Thoracic aorta (tissue), 2 donors: ENCODE measurements at places on chromosomes 11 and 22. TPM values are rescaled to one million over a fixed set of nuclear protein-coding genes. Genes with fewer than 3 reads are reported as not detected.
A peak's percentile ranks its signal among the peaks of the same experiment; 100 is the strongest.

DNA sequence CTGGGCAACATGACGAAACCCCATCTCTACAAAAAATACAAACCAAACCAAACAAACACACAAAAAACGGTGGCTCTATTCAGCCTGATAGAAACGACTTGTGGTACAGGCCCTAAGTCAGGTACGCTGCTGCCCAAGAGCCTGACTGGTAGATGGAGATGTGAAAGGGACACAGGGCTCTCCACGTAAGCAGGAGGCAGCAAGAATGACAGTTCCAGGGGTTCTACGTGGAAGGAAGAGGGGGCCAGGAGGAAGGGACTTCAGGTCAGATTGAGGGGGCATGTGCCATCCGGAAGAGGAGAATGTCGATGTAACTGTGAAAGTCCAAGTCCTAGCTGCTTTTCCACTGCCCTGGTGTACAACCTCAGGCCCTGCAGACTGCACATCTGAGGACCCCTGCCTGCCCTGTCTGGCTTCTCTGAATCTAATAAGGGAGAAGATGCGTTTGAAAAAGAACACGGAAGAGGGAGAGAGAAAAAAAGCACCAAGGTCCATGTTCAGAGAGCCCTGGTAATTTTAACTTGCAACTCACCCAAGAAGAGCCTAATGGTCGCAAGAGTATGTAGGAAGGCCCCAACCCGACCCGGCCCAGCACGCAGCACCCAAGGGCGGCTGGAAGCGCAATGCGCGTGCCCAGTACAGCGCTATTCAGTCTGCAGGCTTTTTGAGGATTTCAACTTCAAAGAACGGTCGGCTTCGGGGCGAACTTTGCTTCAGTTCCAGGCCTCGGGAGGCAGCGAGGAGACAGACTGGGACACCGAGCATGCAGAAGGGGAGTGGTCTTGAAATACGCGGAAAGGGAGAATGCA lies 909 bp upstream of the ZNRD2 start:
- no peak for DNase-seq

- no peak for DNase-seq
These were observed at the start of gene TPST2 for GRCh38 chr22:26589845-26590736. Gene TPST2 (minus strand): TSS chr22:26590132. CDS start chr22:26541630, 48,502 bp downstream.

- peak; percentile 60 for DNase-seq
These were observed at the start of gene ZC3H12C for GRCh38 chr11:110092515-110093406. Gene ZC3H12C (plus strand): TSS chr11:110093392. CDS start chr11:110093412, 20 bp downstream.

GRCh38 chr11:35289821-35290220 lies 129.5 kb downstream of the SLC1A2 start:
- no peak for DNase-seq

Gene LPXN
- 17.1 TPM for total RNA-seq

DNA sequence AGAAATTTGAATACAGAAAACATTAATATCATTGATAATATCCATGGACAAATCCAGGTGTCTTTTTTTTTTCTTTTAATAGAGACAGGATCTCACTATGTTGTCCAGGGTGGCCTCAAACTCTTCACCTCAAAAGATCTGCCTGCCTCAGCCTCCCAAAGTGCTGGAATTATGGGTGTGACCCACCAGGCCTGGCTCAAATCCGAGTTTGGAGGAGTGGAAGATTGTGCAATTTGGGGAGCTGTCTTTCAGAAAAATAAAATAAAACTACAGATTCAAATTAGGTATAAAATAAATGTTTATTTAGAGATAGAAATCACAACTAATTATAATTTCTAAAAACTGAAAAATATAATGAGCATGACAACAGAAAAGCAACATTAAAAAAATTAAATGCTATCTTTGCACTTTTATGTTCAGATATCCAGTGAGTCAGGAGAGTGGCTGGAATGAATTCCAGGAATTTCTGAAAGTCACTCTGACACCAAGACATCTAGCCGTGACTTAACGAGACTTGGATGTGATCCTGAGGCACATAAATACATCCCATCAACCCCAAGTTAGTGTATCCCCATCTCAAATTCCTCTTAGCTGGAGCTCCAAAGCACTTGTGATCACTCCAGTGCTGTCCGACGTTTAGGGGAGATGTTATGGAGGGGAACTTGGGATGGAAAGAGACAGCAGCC lies 128.6 kb upstream of the THY1 start:
- DNase-seq: no peak

Gene HEPHL1
- not detected for total RNA-seq

Gene OR10D3
- total RNA-seq: not detected

Gene SPI1
- 35.0 TPM for total RNA-seq

DNA sequence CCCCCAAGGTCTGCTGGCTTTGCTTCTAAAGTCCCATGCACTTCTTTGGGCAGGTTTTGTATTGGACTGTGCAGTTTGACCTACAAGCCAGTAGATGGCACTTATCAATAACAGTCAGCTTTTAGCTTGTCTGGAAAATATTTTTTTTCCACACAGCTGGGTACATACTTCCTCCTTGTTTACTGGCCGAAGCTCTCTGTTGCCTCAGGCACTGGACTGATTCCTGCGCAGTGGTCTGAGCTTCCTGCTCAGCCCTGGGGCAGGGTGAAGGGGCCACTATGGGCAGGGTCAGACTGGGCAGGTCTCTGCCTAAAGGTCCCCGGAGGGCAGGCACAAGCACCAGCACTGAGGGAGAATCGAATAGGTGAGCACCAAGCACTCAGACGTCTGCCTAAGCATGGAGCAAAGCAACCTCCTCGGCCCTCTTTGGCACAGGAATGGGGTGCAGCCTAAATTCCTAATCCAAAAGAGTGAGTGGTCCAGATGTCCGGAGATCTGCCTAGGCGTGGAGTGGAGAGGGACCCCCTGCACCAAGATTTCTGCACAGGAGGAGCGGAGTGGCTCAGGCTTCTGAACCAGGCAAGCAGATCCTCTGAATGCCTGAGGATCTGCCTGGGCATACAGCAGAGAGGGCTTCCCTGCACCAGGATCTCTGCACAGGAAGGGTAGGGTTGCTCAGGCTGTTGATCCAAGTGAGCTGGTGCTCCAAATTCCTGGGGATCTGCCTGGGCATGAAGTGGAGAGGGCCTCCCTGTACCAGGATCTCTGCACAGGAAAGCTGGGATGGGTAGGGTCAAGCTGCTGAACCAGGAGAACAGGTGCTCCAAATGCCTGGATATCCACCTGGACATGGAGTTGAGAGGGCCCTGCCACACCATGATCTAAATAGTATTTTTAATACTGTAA lies 105.9 kb upstream of the C11orf58 start:
- no peak for DNase-seq

DNA sequence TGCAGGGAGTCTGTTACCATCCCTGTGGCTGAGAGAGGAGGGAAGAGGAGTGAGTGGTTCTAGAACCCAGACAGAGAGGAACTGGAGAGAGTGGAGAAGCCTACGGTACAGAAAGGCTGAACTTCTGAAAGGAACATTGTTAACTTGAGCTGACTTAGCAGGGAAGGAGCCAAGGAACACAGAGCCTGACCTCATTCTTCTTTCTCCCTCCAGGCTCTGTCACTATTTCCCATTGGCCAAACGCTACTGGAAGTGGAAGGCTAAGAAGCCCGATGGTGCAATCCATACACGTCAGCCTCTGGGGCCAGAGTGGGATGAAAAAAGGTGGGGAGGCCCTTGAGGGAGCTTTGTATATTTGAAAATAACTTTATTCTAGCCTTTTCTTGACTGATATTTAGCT lies 16.5 kb upstream of the WT1 start:
- DNase-seq: no peak

DNA sequence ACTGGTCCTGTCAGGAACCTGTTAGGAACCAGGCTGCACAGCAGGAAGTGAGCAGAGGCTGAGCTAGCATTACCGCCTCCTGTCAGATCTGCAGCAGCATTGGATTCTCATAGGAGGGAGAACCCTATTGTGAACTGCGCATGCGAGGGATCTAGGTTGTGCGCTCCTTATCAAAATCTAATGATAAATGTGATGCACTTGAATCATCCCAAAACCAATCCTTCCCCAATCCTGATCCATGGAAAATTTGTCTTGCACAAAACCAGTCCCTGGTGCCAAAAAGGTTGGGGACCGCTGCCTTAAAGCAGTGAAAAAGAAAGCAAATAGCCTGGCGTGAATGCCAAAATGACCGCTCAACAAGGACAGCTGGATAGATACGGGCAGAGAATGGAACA lies 1.9 kb upstream of the ARAP1 start:
- DNase-seq: no peak

DNA sequence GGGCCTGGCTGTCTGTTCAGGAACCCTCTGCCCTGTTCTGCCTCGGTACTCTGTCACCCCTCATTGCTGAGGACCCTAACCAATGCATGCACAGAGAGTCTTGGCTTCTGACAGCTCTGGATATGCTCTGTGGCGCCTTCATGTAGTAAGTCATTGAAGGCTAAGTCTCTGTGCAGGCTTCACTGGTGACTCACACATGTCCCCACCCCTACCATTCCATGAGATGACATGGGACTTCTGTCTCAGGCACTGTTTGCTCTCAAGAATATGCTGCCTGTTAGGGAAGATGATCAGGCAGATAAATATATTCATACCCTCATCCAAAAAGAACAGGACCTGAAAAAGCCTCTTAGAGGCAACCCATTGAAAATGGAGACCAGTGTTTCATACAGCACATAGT lies 43.6 kb upstream of the HORMAD2 start:
- no peak for DNase-seq

Gene GRAMD1B
- total RNA-seq: 5.7 TPM

- DNase-seq: no peak
These were observed 12.7 kb downstream of the RPL3 start for GRCh38 chr22:39306456-39307361.

GRCh38 chr22:20471126-20471833 lies 24.3 kb downstream of the KLHL22 start:
- no peak for DNase-seq

- no peak for DNase-seq
These were observed 12.5 kb downstream of the ZBED4 start for GRCh38 chr22:49866134-49866533.

GRCh38 chr22:50238755-50239154 lies 6.1 kb downstream of the TUBGCP6 start:
- DNase-seq: no peak

- DNase-seq: no peak
These were observed 19.9 kb upstream of the CCDC86 start for GRCh38 chr11:60821827-60822599.

- no peak for DNase-seq
These were observed 16.0 kb downstream of the FZD4 start for GRCh38 chr11:86938900-86939880.

DNA sequence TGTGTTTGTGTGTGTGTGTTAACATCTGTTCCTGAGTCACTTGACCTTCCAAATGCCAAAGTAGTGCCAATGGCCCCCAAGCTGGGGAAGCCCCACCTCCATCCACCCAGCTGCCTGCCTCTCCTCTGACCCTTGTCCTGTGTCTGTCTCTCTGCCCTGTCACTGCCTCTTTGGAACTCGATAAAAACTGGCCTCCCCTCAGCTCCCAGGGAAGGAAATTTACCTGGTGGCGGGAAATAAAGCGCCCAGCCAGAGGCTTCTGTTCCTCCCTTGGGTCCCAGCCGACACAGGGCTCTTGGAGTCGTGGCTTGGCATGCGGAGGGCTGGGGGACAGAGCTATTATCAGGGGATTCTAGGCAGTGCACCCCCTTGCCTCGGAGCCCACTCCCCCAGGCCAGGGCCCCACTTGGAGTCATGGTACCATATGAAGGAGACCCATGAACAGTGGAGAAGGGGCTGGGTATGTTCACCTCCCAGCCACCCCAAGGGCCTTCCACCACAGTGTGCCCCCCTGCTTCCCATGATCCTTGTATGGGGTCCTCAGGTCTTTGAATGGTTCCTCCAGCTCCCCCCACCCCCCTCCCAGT lies 6.2 kb downstream of the KCNC1 start:
- DNase-seq: no peak

GRCh38 chr11:20113149-20113438 lies 47.2 kb downstream of the DBX1 start:
- DNase-seq: no peak

- peak; percentile 36 for DNase-seq
These were observed 39.6 kb downstream of the DIXDC1 start for GRCh38 chr11:111976767-111977145.

Gene APOBEC3G
- total RNA-seq: 3.4 TPM

- DNase-seq: no peak
These were observed 77.0 kb upstream of the SLC25A18 start for GRCh38 chr22:17486313-17486712.

GRCh38 chr11:67437082-67437808 lies at the start of gene PTPRCAP:
Gene PTPRCAP (minus strand): TSS chr11:67437682. CDS start chr11:67437619, 63 bp downstream.
- no peak for DNase-seq

Gene RCE1
- 11.9 TPM for total RNA-seq

DNA sequence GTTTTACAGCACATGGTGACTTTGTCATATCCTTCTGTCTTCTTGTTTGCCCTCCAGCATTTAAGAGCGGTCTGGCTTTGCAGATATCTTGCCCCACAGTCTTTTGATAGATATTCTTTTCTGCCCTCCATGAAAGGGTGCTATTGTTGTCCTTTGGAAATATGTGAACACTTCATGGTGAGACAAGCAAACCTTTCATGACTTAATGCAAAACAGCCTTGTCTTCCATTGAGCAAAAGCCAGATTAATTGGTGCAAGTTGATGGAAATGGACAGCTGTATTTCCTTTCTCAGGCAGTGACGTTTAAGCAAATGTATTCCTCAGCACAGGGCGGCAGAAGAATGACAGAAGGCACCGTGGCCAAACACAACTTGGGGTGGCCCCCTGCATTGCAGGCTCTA lies 4.4 kb downstream of the DCPS start:
- no peak for DNase-seq

GRCh38 chr11:123073343-123074057 lies 11.6 kb upstream of the HSPA8 start:
- DNase-seq: no peak

- DNase-seq: no peak
These were observed 16.5 kb upstream of the MALAT1 start for GRCh38 chr11:65482306-65482850.

Gene FLRT1
- total RNA-seq: 0.41 TPM

DNA sequence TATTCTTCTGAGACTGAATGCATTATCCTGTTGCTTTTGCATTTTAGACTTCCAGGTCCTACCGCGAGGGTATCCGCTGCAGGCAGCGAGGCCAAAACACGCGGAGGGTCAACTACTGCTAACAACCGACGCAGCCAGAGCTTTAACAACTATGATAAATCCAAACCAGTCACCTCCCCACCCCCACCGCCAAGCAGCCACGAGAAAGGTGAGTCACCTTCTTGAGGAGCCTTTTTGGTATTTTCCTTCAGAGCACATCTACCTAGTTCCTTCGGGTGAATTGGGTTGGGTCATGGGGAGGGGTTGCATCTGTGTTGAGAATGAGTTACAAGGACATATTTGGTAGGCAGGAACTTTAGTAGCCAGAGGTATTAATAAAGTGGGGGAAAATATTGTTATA lies 179.8 kb downstream of the NAV2 start:
- DNase-seq: no peak

GRCh38 chr11:117629146-117629545 lies 167.9 kb downstream of the DSCAML1 start:
- DNase-seq: no peak

Gene RFPL2
- not detected for total RNA-seq

Gene MRGPRF
- total RNA-seq: 171 TPM
